Kidney epithelial cell (primary cell): ENCODE measurements at places on chromosomes 5 and 9.
A peak's percentile ranks its signal among the peaks of the same experiment; 100 is the strongest.

- DNase-seq, result no peak
These were observed 70.5 kb downstream of the CYFIP2 start for GRCh38 chr5:157336423-157336744.

GRCh38 chr5:159826351-159827214 lies 89.7 kb upstream of the ADRA1B start:
- peak; percentile 91 for DNase-seq

GRCh38 chr9:112896131-112896530 lies 5.5 kb upstream of the SLC46A2 start:
- DNase-seq, result no peak

DNA sequence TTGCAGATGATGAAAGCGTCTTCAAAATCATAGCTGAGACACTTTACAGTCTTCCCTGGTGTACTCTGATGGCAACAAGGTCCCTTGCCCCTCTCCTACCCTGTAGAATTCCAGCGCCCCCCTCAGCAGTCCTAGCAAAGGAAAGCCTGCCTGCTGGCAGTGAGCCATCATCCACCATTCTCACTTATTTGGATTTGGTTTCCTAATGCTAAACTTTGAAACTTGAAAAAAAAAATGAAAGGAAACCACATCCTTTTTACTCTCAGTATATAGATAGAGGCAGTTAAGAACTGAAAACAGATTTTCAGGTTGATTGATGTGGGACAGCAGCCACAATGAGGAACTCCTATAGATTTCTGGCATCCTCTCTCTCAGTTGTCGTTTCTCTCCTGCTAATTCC lies at the start of gene GZMA:
TSS of gene GZMA (plus strand) at position 299 of the 400 bp plus-strand sequence. CDS start at position 336, 37 bp downstream.
- DNase-seq, result no peak

- peak; percentile 14 for DNase-seq
These were observed 108.3 kb downstream of the SMIM15 start for GRCh38 chr5:61053937-61054336.

- peak; percentile 56 for DNase-seq
These were observed 268.2 kb upstream of the RFX3 start for GRCh38 chr9:3793971-3794383.

DNA sequence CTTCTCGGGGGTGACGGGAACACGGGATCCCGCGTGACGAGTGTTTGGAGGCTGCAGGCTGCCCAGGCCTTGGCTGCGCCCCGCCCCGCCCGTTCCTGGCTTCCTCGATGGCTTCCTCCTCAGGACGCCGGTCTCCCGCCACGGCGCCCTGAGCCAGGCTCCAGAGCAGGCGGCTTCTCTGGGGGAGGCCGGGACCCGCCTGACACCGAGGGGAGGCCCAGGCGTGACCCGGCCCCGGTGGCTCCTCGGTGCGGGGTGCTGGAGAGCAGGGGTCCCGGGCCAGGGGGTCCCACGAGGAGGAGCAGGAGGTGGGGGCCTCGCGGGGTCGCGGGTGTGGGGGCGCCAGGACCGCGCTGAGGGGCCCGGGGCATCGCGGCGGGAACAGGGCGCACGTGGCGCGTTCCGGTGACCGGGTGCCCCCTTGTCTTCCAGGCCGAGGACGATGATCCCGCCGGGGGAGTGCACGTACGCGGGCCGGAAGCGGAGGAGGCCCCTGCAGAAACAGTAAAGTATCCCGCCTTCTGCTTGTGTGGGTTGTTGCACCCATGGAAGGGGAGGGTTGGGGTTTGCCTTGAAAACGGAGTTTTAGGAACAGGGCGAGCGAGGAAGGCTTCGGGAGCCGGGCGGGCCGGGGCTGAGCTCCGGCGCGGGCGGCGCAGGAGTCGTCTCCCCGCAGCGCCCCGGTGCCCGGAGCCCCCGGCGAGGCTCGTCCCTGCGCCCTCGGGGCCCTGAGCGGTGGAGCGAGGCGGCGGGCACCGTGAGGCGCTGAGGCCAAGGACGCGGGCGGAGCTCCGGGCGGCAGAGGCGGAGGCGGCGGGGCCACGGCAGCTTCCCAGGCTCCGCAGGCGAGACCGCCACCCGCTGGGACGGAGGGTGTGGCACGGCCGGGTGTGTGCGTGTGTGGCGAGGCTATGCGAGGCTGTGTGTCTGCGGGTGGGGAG lies 22.2 kb downstream of the AHRR start:
- no peak for DNase-seq

- DNase-seq, result no peak
These were observed 53.0 kb upstream of the ALDH1B1 start for GRCh38 chr9:38339496-38339895.

DNA sequence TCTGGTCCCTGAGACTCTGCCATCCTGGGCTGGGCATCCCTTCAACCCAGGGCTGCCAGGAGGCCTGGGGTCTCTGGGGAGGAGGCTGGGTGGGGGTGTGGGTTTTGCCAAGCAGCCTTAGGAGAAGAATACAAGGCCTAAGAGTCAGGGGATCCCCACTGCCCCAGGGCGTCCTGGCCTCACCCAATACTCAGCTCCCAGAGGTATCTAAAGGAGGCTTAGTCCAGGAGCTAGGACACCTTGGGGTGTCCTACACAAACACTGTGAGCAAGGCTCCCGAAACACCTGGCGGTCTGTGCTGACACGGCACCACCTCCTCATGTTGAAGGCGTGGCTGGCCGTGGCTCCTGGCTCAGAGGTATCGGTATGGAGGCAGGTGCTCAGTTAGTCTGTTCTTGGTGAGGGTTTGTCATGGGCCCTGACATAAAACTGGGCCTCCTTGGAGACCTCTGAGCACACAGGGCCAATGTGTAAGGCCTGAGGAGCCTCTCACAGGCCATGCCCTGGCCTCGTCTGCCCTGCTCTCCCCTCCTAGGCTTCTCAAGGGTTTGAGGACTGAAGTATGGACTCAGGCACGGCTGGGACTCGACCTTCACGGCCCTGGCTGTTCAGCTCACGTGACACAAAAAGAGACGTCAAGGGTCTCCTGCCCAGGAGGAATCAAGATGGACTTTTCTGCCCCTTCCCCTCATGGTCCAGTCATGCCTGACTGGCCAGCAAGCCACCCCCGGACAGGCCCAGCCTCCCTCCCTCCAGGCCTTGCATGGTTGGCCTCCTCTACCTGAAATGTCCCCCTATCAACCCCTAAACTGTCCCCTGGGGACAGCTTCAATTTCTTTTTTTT lies 277.3 kb downstream of the FSTL4 start:
- no peak for DNase-seq

- DNase-seq, result no peak
These were observed 480.0 kb downstream of the TAF11L14 start for GRCh38 chr5:18114151-18114757.

DNA sequence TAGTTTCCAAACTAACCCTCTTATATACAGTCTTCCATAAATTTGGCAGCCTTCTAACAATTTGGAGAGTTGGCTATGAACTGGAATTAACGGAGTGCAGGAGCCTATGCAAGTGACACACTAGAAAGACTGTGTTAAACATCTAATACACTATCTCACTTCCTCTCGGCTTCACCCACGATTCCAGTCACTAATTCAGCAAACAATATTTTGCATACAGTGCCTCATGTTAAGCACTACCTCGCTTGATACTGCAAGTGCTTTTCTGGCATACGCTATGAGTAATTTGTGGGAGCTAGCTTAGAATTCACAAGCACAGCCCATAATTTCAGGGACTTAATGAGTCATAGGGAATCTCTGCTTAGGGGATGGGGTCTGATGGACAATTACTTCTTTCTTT lies 102.5 kb downstream of the ST8SIA4 start:
- DNase-seq, result no peak

GRCh38 chr9:87184956-87185642 lies 237.8 kb upstream of the GAS1 start:
- no peak for DNase-seq

GRCh38 chr5:170297589-170298462 lies at the start of gene LCP2:
TSS of gene LCP2 (minus strand) at chr5:170297777. CDS start at chr5:170297611, 166 bp downstream.
- DNase-seq, result no peak

DNA sequence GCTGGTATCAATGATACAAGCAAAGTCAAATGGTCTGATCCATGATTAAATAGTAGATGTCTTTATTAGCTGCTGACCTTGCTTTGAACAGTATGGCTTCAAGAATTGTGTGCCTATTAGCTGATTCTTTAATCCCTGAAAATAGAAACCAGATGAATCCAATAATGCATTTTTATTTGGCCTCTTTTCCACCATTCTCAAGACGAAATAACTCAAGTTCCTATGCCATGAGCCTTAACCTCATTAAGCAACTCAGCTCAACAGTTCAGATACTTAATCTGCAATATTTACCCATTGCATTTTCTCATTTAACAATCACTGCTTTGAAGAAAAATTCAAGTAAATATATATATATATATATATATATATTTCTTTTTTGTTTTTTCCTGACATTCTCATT lies 588.6 kb upstream of the MEF2C start:
- no peak for DNase-seq

DNA sequence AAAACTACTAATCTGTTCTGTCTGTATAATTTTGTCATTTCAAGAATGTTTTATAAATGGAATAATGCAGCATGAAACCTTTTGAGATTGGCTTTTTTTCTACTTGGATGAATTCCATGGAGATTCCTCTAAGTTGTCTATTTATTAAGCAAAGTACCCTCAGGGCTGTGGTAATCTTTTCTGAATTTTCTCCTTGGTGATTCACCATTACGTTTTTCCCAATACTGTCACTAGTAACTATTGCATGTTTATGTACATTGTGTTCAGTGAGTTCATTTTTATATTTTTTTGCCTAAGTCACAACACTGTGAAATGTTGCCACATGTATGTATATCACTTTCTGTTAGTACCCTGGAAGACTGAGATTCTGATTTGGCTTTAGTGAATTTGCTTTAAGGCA lies 177.0 kb upstream of the GRIN3A start:
- DNase-seq, result no peak

- DNase-seq, result no peak
These were observed 489.5 kb upstream of the MPDZ start for GRCh38 chr9:13769006-13769405.

GRCh38 chr9:112119225-112120029 lies 55.7 kb downstream of the SUSD1 start:
- DNase-seq, result peak; percentile 99

DNA sequence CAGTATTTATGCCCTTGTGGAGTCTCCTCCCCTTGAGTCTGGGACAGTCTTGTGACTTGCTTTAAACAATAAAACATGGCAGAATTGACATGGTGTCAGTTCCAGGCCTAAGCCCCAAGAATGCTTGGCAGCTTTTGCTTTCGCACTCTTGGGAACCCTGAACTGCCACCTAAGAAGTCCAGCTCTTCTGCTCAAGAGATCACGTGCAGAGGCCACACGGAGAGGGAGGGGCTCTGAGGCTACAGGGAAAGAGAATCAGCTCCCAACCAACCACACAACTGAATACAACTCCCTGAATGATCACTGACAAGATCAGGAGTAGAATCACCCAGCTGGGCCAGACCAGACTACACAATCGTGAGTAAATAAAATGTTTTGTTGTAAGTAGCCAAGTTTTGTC lies 97.6 kb downstream of the MED27 start:
- no peak for DNase-seq

- no peak for DNase-seq
These were observed 27.2 kb downstream of the MLANA start for GRCh38 chr9:5917888-5918287.

GRCh38 chr5:4309026-4309425 lies 713.4 kb downstream of the IRX1 start:
- no peak for DNase-seq

DNA sequence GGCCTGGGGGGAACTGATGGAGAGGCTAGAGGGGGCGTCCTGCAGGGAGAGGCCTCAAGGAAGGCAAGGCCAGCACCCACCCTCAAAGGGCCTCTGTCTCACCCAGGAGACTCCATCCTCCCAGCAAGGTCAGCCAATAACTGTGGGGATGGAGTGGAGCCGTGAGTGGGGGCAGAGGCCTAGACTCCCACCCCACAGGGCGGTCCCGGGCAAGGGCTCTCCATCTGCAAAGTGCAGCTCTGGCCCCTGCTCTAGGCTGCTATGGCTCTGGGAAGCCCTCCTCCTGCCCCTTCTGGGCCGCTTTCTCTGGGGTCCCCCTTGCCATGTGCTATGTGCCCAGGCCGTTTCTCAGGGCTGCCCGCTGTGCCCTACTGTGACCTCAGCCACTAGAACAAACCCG lies 14.0 kb downstream of the FPGS start:
- no peak for DNase-seq

GRCh38 chr5:162067162-162067561 lies 411 bp upstream of the GABRG2 start:
- DNase-seq, result no peak

- DNase-seq, result no peak
These were observed 47.9 kb upstream of the BASP1 start for GRCh38 chr5:17169507-17169906.
